ENCODE measurements at places on chromosomes 4 and X.

DNA sequence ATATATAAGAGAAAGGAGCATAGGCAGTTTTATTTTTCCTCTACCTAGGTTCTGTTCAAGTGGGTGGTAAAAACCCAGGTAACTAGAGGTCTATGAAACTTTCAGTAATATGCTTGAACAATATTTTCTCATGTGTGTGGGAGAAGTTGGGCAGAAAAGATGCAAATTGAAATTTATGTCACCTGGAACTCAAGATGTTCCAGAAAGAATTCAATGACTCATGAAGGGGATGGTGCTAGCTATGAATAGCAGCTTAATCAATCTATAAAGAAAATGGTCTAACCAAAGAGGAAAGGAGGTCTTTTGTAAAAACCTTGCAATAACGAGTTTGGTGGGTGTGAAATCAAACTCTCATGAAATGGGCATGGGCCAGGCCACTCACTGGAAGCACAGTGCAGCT is 263.8 kb downstream of the INPP4B start:
- DNase-seq = no peak

GRCh38 chrX:49992853-49993252 is 70.5 kb downstream of the CLCN5 start:
- DNase-seq = no peak

- no peak for DNase-seq
Measured at GRCh38 chr4:188341428-188341827, 202.2 kb downstream of the TRIML1 start.

DNA sequence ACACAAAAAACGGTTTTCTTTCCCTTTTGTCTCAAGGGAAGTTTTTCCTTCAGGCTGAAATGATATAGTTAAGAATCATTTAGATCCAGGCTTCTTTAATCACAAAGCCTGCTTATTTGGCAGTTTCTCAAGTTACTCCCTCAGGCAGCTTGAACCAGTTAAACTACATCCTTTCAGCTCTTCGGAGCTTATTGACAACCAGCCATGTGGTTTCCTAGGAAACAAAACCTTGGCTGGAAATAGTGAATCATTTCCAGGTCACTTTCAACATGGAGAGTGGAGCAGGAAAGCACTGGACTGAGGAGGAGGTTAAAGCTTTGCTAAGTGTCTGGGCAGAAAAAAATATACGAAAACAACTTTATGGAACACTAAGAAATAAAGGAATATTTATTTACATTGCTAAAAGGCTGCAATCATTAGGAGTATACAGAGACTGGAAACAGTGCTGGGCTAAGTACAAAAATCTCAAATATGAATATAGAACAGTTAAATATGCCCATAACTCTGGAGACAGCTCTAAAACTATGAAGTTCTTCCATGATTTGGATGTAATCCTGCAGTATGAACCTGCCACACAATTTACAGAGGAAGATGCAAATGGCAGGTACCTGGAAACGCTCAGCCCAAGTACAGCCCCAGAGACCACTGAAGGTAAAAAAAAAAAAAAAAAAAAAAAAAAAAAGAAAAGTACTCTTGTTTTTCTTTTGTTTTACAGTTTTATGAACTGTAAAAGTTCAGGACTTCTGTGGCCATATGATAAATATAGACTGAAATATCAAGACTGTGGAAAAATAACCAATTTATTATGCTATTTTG is 23.2 kb upstream of the AASDH start:
- no peak for DNase-seq

- DNase-seq = no peak
Measured at GRCh38 chr4:183789657-183790056, 115.5 kb upstream of the STOX2 start.

GRCh38 chrX:22373766-22374165 is 101.1 kb downstream of the CBLL2 start:
- DNase-seq = no peak

- DNase-seq = no peak
Measured at GRCh38 chr4:162874748-162875147, 291.9 kb downstream of the NAF1 start.

- DNase-seq = no peak
Measured at GRCh38 chr4:20074450-20074849, 177.3 kb upstream of the SLIT2 start.

DNA sequence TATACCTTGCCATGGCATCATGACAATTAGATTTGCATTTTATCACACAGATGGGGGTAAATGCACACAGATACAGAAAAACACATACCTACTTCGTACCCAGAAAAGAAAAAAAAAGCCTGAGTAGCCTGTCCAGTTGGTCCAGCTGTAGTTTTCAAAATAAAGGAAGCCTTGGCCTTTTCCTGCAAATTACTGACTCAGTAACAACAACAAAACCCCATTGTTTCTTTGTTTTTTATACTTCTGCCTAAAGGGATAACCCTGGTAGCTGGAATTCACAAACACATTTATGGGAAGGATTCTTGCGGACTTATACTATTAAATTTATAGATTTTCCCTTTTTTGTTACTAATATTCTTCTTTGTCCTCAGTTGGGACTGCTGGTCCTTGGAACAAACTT is 156.4 kb upstream of the PCDH10 start:
- no peak for DNase-seq

DNA sequence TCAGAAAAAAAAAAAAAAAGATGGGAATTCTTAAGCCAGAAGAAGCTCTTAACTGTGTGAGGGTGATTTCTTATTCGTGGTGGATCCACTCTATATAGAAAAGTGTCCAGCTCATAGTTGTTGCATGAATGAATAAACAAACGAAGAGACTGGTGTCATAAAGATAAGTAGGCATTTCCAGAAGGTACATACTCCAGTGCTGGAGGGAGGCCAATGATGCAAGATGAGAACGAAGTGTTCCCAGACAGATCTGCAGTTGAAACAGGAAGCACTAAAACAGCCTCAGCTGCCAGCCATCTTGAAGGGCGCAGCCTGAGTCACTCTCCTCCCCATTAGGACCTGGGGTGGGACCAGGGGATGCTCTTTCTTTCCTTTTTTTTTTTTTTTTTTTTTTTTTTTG is 47.4 kb upstream of the HOPX start:
- DNase-seq = no peak

- DNase-seq = no peak
Measured at GRCh38 chr4:5372198-5372597, 320.9 kb downstream of the STK32B start.
